ENCODE measurements at places on chromosomes 5 and 9. TPM values are rescaled to one million over a fixed set of nuclear protein-coding genes. Genes with fewer than 3 reads are reported as not detected.

The NUTM2F gene
- total RNA-seq, result not detected

The CSF1R gene
- 1.1 TPM for total RNA-seq

The SV2C gene
- total RNA-seq, result 0.43 TPM

- no peak for DNase-seq
These were observed 10.9 kb upstream of the MCCC2 start for GRCh38 chr5:71576241-71576640.

DNA sequence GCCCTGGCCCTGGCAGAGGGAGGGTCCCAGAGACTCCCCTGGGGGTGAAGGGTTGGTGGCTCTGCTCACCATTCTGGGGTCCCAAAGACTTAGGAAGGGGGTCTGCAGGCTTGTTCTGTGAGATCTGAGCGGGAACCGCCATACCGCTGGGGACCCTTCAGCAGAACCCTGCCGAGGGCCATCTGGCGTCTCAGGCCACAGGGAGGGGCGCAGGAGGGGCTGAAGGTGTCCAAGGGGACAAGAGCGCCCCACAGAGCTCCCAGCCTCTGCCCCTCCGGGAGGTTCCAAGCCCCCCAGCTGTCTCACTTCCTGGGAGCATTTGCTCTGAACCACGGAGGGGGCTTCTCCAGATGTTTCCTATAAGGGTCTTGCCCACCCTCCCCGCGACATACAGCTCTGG lies 4.8 kb downstream of the FIBCD1 start:
- no peak for DNase-seq

The ALG2 gene
- total RNA-seq, result 24.3 TPM

GRCh38 chr5:38556599-38557307 lies at the start of gene LIFR:
Gene LIFR, minus strand, starts transcription at chr5:38556646. Its CDS starts 25,999 bp downstream, at chr5:38530647.
- DNase-seq, result peak; percentile 77

DNA sequence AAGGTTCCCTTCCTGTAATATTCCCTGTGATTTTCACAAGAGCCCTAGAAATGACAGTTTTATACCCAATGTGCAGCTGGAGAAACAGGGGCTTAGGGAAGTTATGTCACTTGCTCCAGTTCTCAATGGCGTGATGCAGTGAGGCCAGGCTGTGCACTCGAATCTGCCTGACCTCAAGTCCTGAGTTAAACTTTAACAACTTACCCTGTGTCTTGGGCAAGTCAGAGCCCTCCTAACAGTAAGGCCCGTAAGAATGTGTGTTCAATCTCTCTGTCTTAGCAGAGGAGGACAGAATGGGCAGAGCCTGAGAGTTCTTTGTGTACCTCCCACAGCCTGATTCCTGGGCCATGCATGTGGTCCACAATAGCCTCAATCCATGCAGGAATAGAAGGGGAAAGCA lies 181.1 kb downstream of the TRIM32 start:
- DNase-seq, result no peak

DNA sequence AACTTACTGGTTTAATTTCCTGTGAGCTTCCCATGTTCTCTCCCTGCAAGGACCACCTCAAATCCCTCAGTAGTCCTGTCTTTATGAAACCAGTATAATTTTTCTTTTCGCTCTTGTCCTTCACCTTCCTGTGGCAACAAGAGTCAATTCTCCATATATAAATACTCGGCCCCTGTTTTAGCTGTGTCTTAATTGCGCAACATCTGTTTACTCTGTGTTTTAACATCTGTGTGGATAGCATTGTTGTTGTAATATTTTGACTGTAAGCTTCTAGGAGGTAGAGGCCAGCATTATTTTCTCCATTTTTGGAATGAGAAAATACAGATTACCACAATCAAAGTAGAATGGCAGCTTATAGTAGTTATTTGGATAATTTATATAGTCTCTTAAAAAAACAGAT lies 30.2 kb upstream of the CDKN2B start:
- no peak for DNase-seq

GRCh38 chr9:83154087-83154736 lies 91.3 kb upstream of the RASEF start:
- DNase-seq, result no peak

The PTCD2 gene
- total RNA-seq, result 19.9 TPM

GRCh38 chr5:160375166-160375565 lies 4.7 kb upstream of the C1QTNF2 start:
- no peak for DNase-seq

DNA sequence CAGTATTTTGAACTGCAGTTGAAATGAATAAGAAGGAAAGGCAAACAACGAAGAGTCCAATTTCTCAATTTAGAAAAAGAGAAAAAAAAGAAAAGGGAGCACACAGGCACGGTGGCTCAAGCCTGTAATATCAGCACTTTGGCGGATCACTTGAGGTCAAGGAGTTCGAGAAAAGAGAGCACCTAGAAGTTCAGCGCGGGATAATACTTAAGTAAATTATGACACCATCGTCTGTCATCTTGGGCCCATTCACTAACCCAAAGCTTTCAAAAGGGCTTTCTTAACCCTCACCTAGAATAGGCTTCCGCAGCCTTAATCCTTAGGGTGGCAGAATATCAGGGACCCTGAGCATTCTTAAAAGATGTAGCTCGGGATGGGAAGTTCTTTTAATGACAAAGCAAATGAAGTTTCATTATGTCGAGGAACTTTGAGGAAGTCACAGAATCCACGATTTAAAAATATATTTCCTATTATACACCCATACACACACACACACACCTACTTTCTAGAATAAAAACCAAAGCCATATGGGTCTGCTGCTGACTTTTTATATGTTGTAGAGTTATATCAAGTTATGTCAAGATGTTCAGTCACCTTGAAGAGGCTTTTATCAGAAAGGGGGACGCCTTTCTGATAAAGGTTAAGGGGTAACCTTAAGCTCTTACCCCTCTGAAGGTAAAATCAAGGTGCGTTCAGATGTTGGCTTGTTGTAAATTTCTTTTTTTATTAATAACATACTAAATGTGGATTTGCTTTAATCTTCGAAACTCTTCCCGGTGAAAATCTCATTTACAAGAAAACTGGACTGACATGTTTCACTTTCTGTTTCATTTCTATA lies 602 bp upstream of the CD274 start:
- DNase-seq, result no peak

- DNase-seq, result no peak
These were observed 144.3 kb downstream of the ACTBL2 start for GRCh38 chr5:57338068-57338867.

The SEC61B gene
- 84.4 TPM for total RNA-seq

GRCh38 chr9:115378758-115379157 lies 260.8 kb upstream of the TNC start:
- no peak for DNase-seq

- DNase-seq, result peak; percentile 1
These were observed 55.2 kb upstream of the DAPK1 start for GRCh38 chr9:87442451-87442850.

DNA sequence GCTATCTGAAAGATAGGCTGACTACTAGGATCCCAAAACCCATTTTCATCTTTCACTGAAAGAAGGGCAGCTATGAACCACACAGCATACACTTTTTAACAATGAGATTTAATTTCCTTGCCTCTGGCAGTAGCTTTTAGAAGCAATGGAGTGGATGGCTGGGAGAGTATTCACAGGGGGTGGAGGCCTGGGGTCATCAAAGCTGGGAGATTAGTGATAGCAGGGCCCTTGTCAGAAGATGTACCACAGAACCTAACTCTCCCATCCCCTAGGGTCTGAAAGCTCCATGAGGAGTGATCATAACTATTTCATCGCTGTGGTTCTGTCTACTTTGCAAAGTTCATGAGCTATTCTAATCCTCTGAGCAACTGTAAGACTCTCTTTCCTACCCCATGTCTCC lies 332.2 kb downstream of the PRELID2 start:
- no peak for DNase-seq

The CD180 gene
- total RNA-seq, result not detected

DNA sequence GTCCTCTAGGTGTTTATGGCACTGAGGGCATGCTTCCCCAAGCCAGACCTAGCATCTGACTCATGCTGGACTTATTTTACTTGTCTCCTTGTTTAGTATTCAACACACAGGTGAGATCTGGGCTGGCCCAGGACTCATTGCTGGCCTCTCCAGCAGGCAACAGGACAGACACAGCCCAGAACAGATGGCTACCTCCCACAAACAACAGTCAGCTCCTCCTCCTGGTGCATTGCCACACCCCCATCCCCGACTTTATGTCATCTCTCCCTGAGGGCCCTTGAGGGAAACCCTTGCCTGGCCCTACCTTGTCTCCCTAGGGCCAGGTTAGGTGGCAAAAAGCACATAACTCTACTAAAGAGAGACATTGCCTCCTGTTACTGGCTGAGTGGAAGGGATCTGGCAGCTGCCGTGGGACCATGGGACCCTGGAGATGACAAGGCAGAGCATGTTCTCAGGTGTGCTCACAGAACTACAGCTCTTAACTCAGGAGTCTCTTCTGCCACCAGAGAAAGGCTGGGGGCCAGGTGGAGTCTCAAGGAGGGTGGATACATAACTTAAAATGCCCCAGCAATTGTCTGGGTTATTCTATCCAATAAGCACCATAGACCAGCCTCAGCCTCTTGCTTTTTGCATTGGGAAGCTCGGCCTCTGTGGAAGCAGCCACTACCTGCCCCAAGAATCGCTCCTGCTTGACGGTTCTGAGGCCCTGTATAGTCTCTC lies 2.3 kb downstream of the ACSL6 start:
- peak; percentile 91 for DNase-seq

DNA sequence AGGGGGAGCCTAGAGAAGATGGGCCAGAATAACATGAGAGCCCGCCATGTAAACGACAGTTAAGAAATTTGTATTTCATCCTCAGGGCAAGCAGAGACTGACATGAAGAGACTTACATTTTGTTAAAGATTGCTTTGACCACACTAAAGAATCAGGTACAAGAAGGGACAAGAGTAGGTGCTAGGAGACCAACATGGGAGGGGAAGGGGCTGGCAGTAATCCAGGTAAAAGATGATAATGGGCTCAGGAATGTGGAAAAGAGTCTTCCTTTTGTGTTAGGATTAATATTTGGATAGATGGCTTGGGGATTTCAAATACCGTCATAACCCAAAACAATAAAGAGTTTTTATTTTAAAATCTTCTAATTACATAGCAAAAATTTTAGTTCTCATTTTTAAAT lies 137.3 kb downstream of the ZNF462 start:
- no peak for DNase-seq

GRCh38 chr9:72480921-72481320 lies 40.5 kb upstream of the TMC1 start:
- no peak for DNase-seq

DNA sequence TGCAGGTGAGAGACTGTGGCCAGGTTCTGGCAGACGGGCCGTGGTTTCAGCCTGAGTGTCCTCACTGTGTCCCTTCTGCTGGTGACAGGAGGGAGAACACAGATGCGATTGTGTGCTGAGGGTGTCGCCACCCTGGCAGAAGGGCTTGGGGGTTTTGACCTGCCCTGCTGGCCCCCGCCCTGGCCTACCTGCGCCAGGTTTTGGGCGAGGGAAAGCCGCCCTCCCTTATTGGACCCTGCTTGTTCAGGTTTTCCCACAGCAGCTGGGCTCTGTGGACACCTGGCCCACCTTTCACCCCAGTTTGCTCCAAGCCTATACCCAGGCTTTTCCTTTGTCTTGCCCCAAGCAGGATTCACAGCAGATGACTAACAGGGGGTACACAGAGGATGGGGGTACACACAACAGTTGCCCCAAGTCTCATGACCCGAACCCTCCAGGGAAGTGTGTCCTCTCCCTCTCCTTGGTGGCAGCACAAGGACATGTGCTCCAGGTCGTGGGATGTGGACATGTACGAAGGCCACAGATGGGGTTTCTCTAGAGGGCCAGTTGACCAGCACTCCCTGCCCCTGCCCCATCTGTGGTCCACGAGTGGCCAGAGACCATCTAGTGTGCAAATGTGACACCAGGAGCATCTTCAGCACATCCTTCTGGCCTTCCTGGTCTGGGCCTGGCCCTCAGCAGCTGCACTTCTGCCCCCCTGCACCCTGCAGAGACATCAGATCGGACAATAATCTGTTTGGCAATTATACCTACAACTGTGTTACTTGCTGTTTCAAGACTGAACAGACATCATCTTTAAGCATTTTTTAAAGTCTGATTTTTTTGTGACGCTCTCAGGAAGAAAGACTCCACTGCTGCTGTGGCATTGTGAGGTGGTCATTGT lies 265.8 kb upstream of the IRX4 start:
- no peak for DNase-seq

DNA sequence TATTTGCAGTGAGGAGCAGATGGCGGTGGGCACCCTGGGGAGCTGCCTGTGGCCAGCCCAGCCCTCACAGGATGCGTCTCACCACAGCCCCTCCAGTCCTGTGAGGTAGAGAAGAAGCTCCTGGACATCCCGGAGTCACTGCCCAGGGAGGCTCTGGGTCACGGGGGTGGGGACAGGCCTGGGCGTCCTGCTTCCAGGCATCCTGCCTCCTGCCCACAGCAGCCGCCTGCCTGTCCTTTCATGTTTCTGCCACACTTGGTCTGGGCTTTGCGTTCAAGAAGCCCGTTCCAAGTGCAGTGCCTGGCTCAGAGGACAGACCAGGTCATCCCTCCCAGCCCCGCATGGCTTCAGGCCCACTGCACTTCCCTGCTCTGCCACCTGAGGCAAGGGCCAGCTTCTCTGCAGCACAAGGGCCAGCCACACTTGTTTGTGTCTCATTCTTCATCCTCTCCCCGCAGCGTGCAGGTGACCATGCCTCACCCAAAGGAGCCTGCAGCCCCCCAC lies 38.2 kb downstream of the ZDHHC11B start:
- peak; percentile 69 for DNase-seq

The BTNL8 gene
- total RNA-seq, result not detected

The ALDOB gene
- total RNA-seq, result not detected

GRCh38 chr9:76772686-76773445 lies 8.6 kb downstream of the PCA3 start:
- no peak for DNase-seq

GRCh38 chr9:84971571-84971970 lies 302.0 kb downstream of the NTRK2 start:
- DNase-seq, result peak; percentile 68

GRCh38 chr5:159377653-159378052 lies 47.4 kb upstream of the IL12B start:
- no peak for DNase-seq

The EDIL3 gene
- total RNA-seq, result not detected

DNA sequence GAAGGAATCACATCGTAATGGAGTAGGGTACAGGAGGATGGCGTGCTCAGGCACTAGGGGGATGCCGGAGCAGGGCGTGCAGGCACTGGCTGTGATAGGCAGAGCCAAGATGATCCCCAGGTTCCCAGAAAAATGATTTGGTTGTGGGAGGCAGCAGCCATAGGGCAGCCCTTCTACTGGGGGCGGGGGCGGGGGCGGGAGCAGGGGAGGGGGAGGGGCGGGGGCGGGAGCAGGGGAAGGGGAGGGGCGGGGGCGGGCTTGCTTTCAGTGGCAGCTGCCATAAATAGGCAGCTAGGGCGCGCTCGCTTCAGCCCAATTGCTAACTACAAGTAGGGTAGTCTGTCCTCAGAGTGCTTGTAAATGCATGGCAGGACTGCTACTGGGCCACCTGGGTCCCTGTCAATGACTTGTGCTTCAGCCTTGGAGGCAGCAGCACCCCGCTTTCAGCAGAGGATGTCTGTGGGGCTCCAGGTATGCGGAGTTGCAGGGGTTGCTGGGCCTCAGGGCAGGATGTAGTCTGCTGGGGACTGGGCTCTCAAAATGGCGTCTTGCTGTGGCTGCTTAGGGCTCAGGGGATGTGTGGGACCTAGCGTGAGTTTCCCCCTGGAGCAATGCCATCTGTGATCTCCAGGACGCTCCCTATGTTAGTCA lies 354.3 kb downstream of the RAB3C start:
- no peak for DNase-seq

GRCh38 chr5:62477801-62478200 lies 65.2 kb downstream of the IPO11 start:
- DNase-seq, result no peak
